ENCODE measurements at places on chromosomes 7 and 10.

DNA sequence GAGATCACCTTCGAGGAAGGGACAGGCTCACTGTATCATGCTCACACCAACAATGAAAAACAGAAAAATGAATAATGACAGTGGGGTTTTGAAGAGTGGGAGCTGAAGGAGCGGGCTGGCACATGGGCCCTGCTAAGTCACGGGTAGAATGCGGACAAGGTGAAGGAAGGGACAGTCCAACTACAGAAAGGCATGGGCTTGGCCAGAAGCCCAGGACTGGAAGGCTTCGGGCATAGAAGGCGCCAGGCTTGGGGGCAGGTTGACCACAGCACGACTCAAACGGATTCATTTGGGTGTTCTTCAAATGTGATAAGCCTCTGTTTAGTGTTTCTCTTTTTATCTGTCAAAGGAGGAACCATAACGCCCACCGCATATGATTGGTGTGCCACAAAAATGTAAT, 509.5 kb downstream of the CCSER2 start:
- DNase-seq: no peak

DNA sequence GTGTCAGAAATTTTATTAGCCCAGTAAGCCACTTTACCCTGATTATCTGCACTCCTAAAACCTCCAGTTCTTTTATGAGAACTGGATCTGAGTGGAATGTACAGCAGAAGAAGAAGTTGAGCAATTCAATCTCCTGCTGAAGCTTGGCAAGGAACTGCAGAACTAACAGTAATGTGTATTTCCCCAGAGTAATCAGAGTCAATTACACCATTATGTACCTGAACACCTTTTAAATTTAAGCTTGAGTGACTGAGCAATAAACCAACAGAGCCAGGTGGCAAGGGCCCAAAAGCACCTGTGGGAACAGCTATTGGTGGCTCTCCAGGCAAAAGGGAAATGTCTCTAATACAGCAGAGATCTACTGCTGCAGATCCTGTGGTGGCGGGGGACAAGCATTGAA, 40.1 kb upstream of the AKR1C2 start:
- no peak for DNase-seq

GRCh38 chr10:108721874-108722273, 1201.4 kb downstream of the XPNPEP1 start:
- DNase-seq: no peak

GRCh38 chr10:80474941-80475340, 20.8 kb downstream of the TSPAN14 start:
- no peak for DNase-seq

Data from activated T-helper 9 cell treated with anti-CD3 and anti-CD28 coated beads, Interleukin-2, amount 50 U/mL, for 16 hours (primary cell).